ENCODE measurements at places on chromosomes 5 and 9.

- DNase-seq, result no peak
Measured at GRCh38 chr9:108160706-108161355, 671.3 kb upstream of the KLF4 start.

DNA sequence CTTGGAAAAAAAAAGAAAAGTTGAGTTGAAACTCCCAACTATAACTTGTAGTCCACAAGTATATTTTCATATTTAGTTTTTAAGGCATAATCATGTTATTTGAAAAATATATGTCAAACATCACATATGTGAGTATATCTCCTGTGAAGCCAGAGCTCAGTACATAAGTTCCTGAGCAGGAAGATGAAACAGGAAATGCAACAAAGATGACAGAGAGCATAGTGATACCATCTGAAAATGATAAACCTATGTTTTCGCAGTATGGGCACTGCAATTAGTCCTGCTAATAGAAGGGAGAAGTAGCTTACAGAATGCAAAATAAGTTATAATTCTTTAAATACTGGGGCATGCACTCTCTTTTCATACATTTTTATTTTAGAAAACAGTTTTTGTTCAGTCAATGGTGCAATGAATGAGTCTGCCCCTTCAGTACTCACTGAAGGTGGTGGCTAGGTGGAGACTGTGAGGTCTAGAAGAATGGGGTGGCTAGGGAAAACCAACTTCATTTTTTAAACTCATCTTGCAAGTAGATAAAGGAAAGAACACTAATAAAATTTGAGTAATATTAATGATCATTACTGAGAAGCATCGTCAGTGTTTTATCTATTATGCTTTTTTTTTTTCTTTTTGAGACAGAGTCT lies 54.1 kb upstream of the FYB1 start:
- DNase-seq, result no peak

- DNase-seq, result no peak
Measured at GRCh38 chr9:21322911-21323461, 12.2 kb downstream of the KLHL9 start.

GRCh38 chr5:4628645-4629385 lies 511.3 kb upstream of the ADAMTS16 start:
- DNase-seq, result no peak

DNA sequence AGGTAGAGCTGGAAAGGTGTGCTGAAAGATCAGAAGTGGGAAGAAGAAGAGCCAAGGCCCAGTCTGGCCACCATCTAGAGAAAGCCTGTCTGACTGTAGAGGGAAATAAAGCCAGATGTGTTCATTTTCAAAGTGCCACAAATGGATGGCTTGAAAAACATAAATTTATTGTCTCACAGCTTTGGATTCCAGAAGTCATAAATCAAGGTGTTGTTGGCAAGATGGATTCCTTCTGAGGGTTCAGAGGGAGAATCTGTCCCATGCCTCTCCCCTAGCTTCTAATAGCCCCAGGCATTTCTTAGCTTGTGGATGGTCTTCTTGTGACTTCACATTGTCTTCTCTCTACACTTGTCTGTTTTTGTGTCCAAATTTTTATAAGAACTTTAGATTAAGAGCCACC lies 6.2 kb upstream of the PRELID2 start:
- no peak for DNase-seq

GRCh38 chr5:127176769-127177168 lies 103.5 kb upstream of the C5orf63 start:
- DNase-seq, result no peak

DNA sequence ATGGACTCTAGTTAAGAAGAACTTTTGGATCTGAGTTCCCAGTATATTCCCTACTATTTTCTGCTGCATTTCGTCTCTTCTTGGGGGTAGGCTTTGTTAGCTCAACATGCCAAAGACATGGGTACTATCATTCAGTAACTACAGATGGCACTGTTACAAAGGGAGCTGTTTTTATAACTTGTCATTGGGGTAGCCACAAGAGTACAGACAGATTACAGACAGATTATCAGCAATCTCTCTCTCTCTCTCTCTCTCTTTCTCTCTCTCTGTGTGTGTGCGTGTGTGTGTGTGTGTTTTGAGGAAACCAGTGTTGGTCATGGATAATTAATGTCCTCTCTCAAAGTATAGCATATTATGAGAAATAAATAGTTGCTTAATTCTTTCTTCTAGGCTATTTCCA lies 116.1 kb downstream of the WDR70 start:
- no peak for DNase-seq

DNA sequence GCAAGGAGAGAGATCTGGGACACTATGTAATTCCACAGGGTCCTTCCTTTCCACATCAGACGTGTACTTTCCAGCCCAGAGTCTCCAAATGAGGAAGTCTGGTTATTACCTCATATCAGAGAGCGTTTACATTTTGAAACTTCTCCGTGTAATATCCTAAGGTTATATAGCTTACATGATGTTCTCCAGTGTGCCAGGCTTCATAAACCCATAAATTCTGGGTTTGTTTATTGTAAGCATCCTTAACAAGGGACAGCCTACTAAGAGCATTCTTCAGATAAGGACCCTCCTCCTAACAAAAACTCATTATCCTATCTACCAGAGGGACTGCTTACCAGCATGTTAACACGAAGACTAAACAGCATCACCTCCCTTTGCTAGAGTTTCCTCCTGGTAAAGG lies 17.9 kb downstream of the SRFBP1 start:
- no peak for DNase-seq

DNA sequence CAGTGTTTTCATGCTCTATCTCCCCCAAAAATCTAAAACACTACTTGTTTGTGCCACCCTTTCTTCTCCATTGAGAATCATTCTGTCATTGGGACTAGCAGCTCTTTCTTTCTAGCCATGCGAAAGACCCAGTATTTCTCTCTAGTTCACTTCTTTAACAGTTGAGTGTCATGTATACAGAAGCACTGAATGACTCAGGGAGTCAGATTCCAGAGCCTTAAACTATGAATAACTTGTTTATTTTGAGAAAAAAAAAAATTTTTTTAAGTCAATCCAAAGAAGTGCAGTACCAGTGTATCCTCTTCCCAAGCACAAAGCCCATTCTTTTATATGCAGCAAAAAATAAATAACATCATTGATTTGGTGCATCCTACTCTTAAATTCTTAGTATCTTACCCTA lies 415.4 kb upstream of the GRAMD2B start:
- no peak for DNase-seq

DNA sequence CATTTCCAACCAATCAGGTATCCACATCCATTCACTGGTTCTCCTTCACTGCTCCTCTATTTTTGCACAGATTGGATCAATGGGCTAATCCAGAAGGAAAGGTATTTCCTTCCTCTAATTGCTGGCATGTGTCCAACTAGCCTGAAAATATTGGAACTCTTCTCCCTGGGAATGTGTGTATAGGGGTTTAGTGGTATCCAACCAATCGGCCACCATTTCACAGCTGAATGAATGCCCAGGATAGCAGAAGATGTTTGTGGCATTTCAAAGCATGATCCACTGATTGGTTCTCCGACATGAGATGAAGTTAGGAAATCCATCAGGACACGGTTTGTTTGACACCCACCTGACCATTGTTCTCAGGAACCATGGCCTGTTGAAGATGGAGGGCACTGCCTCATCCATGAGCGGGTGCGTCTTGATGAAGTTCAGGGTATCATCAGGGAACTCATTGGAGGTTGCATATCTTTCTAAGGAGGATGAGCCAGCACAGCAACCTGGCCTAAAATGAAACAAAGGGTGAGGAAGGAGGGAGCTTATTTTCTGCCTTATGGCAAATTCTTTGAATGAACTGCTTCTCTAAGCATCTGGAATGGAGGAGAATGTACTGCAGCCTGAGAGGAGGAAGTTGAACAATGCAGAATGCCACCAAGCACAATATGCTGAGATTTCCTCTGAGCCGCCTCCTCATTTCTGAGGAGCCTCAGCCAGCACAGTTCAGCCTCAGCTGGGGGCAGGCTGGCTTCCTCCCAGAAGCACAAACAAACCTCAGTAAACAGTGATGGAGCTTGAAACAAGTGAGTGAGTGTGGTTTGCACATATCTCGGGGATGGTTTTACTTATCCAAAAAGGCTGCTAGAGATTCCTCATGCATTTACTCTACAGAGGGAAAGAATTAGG lies 94.6 kb downstream of the SEMA6A start:
- no peak for DNase-seq

All from activated CD4-positive, CD25-positive, alpha-beta regulatory T cell (primary cell).